ENCODE measurements at places on chromosomes 12 and 14. TPM values are rescaled to one million over a fixed set of nuclear protein-coding genes. Genes with fewer than 3 reads are reported as not detected.

GRCh38 chr12:107903341-107904061, 129.0 kb downstream of the ASCL4 start:
- peak; percentile 82 for DNase-seq

GRCh38 chr14:80275208-80275850, 64.0 kb upstream of the DIO2 start:
- no peak for DNase-seq

DNA sequence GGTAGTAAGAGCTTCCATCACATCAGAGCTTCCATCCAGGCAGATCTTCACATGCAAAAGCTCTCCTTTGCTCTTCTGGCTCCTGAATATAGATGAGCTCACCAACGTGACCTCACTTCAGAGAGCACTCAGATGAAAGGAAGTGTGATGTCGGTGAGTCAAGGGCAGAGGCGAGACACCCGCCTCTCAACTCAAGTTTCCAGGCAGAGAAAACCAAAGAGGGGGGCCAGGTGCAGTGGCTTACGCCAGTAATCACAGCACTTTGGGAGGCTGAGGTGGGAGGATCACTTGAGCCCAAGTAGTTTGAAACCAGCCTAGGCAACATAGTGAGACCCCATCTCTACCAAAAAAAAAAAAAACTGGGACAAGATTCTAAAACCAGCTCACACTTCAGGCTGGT, 126.9 kb downstream of the DUSP6 start:
- no peak for DNase-seq

DNA sequence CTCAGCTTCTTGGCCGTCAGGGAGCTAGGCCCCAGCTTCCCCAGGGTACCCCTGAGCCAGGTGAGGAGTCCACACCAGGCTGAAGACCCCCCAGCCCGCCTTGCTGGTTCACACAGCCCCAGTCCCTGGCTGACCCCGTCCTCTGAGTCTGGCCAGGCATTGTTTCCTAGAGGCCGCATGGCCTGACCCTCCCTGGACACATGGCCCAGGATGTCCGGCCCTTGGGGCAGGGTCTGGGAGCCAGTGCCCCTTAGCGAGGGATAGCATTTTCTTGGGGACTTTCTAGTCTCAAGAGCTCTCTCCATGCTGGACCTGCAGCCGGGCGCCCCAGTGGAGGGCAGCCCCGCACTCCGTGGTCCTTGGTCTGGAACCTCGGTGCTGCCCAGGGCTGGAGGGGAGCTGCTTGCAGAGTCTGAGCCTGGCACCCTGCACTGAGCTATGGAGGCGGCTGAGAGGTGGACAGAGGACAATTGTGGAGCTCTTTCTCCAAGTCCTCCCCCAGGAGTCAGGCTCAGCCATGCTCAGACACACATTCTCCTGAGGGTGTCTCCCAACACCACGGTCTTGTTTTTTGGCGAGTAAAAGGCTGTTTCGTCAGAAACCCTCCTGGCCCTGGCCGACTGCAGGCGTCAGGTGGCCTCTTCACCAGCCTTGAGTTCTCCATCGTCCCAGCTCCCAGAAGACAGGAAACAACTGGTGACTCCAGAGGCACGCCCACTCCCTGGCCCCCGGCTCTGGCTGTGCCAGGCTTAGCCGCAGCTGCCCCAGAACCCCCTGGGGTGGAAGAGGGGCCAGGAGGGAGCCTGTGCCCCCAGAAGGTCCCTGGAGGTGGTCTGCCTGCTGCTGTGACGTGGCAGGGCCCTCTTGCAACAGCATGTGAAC, 17.6 kb upstream of the CRIP2 start:
- no peak for DNase-seq

DNA sequence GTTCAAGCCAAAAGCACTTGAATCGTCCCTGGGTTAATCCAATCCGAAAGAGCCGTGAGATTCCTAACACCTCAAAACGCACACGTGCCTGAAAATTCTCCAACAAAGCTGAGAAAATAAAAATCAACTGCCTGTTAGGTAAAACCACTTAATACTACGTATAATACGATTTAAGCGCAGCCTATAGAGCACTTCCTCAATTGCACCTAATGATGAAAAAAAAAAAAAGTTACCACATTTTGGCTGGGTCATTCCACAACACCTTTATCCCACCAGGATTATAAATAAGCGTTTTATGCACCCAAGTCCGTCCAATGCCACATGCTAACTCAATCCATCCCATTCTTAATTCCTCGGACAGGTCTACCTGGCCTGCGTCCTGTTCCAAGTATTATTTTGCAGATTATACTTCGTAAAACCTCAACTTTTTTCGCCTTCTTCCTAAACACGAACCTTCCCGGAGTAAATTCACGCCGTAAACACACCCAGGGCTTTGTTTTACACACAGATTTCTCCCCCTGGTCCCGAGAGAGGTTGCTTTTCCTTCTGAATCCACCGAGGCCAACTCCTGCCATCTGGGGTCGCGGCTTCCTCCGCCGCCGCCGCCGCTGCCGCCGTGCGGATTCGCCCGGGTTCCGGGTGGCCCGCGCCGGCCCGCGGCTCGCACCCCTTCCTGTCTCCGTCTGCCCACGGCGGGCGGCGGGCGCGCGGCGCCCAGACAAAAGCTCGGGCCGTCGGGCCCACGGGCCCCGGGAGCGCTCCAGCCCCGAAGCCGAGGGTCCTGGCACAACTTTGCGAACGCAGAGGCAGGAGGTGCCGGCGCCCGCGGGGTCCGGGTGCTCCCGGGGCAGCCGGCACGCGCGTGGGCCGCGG, 66.2 kb downstream of the RNF34 start:
- peak; percentile 62 for DNase-seq

GRCh38 chr14:31692376-31692781, 131.2 kb downstream of the NUBPL start:
- no peak for DNase-seq

DNA sequence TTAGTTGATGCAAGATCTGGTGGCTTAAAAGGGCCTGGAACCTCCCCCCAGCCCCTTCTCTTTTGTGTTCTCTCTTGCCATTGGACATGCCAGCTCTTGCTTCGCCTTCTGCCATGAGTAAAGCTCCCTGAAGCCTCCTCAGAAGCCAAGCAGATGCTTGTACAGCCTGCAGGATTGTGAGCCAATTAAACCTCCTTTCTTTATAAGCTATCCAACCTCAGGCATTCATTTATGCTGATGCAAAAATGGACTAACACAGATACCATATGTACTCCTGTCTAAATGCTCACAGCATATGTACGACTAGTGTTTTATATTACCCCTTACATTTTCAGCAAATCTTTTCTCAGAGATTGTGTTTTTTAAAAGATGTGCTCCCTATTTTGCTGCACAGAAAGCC, 26.7 kb downstream of the CLEC1A start:
- no peak for DNase-seq

DNA sequence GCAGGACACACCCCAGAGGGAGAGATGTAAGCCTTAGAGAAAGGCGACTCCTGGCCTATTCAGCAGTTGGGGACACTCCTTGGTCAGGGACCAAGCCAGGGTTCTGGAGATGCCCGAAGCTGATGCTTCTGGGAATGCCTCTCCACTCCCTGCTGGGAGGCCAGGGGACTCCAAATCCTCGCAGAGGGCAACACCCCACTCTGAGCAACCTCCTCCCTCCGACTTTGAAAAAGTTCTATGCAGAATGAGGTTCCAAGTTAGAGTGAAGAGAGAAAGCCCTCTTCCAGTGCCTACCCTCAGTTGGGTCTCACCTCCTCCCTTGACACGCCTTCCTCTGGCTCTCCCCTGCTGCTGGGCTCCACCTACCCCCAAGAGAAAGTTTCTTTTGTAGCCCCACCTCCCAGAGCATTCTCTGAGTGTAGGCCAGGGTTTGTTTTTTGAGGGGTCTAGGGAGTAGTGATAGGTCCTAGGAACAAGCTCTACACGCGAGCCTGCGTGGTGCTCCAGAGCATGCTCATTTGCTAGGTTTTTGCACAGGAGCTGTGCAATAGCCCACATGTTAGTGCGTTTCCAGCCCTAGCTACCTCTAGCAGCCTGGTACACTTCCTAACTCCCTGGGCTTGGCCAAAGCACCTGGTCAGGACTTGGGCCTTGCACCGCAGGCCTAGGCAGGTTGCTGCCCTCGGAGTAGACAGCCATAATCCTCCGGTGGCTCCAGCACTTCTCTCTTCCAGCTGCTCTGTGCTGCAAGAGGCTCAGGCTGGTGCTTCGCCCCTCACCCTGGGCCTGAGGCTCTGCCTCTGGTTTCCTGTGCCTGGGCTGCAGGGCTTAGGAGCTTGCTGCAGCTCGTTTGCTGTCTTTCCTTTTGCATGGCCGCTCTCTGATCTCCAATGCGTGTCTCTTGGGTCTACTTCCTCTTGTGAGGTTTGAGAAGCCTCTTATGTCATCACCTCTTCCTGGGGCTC, 590 bp upstream of the CEBPE start:
- peak; percentile 93 for DNase-seq

GRCh38 chr12:87778065-87778464, 251.1 kb downstream of the C12orf50 start:
- no peak for DNase-seq

- no peak for DNase-seq
These were observed 161.2 kb downstream of the RERGL start for GRCh38 chr12:17928708-17929366.

GRCh38 chr14:97344666-97345065, 547.5 kb downstream of the VRK1 start:
- DNase-seq = no peak

- no peak for DNase-seq
These were observed 1507.6 kb upstream of the SEL1L start for GRCh38 chr14:83041224-83041623.

- no peak for DNase-seq
These were observed 66.7 kb upstream of the E2F7 start for GRCh38 chr12:77131977-77132490.

- DNase-seq = no peak
These were observed 27.3 kb downstream of the CCDC88C start for GRCh38 chr14:91390165-91390778.

DNA sequence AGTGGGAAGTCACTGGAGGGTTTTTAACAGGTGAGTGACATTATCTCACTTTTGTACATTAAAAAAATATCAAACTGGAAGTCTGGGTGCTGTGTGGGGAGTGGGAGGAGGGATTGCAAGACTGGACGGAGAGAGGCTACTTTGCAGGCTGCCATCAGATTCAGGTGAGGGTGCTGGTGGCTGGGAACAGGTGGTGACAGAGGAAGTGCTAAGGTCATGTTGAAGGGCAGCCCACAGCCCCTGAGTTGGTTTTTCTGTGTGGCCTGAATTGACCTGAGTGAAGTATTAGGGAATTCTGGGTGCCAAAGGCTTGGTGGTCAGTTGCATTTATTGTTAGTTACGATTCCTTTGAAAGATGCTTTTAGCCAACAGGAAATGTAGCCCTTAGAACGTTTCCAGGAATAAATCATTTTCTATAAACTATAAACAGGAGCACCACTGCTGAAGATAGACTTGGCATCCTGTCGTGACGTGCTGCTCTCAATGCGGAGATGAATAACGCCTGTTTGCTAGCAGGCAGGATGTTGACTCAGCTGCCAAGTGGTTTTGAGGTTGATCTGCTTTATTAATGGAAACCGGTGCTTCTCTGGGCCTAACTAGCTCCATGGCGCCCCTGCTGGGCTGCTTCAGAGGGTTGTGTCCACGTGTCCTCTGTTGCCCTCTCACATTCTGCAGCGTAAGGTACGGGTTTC, 707.5 kb upstream of the TMEM132C start:
- peak; percentile 56 for DNase-seq

DNA sequence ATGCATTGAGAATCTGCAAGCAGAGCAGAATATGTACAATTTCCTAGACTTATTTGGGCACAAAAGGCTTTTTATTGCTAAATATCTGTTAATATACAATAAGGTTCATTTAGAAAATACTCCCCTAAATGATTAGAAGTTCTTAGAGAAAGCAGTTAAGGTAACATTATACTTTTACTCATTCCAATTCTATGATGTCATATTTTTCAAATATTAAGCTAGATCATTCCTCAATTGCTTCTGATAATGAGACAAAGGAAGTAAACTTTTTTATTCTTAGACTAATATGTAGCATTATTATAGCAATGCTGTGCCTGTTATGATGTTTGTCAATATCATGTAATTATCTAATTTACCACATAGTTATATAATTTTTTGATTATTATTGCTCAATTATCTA, 447.0 kb downstream of the SLC16A7 start:
- DNase-seq = no peak

DNA sequence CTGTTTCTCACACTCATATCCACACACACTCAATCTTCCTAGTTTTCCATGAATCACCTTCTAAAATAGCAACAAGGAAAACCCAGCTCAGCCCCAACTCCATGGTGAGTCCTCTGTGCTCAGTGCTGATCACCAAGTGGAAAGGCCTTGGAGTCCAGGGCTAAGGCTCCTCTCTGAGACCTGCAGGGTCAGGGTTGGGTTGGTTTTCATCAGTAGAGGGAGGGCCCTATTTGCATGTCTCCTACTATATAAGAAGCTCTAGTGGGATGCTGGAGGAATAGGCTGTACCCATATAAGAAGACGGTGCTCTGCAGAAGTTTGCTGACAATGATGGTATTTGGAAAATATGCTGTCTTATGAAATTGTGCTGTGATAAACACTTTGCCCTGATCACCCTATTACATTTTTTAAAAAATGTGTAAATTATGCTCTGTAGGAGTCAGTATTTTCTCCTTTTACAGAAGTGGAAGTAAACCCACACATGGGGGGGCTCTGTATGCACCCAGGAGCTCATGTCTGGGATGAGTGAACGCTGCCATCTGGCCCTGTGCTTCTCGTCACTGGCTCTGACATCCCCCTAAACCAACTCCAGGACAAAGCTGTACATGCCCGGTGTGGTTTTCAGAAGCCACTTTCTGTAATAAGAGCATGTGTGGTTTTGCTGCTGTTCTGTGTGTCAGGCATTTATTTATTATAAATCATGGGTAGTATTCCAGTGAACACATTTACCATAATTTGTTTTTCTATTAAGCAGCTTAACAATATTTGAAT, 536.3 kb downstream of the TMEM121 start:
- DNase-seq = no peak

DNA sequence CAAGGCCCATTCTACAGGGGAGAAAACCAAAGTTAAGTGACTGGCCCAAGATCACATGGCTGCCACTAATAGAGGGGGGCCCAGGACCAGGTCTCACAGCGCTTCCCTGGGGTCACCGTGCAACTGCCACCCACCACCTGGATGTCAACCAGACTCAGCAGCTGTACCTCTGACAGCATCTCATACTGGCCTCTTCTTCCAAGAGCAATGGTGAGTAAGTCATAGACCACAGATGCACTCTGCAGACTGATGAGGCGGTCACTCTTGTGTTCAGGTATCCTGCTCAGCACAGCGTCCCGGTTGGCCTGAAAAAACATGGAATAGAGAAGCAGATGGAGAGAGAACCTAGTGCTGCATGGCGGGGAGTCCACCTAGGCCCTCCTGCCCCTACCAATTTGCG, 139.9 kb downstream of the TTC7B start:
- DNase-seq = no peak

DNA sequence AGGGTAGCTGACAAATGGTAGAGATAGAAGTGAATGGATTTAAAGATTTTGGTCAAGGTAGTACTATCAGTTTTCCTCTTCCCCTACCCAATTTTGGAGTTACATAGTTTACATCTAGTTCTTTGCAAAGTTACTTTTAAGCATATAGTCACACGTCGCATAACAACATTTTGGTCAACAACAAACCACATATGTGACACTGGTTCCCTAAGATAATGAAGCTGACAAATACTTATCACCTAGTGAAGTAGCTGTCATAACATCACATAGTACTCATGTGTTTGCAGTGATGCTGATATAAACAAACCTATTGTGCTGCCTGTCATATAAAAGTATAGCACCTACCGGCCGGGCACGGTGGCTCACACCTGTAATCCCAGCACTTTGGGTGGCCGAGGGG, 45.4 kb downstream of the YAF2 start:
- no peak for DNase-seq

Gene BCL11B
- total RNA-seq = not detected

Gene LRRC10
- not detected for total RNA-seq

Gene RPL10L
- not detected for total RNA-seq

Gene PIGH
- total RNA-seq = 15.5 TPM

Gene GLI1
- total RNA-seq = 6.0 TPM

Gene TBC1D30
- total RNA-seq = 4.6 TPM
